ENCODE measurements at places on chromosomes 4 and X.

DNA sequence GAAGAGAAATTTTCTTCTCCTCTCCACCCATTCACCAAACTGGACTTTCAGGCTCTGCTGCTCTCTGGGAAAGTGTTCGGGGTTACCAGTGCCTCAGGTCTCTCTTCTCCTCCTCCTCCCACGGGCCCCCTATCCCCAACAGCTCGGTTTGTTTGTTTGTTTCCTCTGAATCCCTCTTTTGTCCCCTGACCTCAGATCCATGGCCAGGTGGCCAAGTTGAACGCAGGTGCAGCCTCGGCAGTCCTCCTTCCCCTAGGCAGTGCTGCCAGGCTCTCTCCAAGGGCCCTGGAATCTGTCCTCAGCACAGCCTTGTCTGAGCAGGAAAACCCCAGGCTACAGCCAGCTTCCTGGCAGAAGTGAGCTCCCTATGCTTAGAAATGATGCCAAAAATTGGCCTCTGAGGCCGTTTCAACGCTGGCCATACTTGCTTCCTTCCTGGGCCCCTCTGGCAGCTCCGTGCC, 60.0 kb downstream of the FHDC1 start:
- no peak for DNase-seq

- DNase-seq, result peak; percentile 78
Measured at GRCh38 chr4:106062452-106062875, 167.2 kb downstream of the NPNT start.

DNA sequence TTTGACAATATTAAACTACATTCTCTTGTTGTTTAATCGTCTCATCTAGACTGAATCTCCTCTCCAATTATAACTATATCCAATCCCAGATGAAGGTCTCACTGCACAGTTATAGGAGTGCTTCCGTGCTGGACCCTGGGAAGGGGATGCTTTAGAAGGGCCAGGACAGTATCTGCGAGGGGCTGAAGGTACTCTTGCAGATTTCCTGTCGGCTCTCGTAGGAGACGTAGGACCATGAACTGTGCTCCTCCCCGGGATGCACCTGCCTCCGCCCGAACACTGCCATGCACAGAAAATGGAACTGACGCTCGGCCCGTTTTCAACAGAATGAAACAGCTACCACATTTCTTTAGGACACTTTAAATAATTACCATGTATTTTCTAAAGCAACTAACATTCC, 39.4 kb downstream of the FAT1 start:
- no peak for DNase-seq

- DNase-seq, result peak; percentile 15
Measured at GRCh38 chrX:110280954-110281353, 36.9 kb downstream of the AMMECR1 start.

DNA sequence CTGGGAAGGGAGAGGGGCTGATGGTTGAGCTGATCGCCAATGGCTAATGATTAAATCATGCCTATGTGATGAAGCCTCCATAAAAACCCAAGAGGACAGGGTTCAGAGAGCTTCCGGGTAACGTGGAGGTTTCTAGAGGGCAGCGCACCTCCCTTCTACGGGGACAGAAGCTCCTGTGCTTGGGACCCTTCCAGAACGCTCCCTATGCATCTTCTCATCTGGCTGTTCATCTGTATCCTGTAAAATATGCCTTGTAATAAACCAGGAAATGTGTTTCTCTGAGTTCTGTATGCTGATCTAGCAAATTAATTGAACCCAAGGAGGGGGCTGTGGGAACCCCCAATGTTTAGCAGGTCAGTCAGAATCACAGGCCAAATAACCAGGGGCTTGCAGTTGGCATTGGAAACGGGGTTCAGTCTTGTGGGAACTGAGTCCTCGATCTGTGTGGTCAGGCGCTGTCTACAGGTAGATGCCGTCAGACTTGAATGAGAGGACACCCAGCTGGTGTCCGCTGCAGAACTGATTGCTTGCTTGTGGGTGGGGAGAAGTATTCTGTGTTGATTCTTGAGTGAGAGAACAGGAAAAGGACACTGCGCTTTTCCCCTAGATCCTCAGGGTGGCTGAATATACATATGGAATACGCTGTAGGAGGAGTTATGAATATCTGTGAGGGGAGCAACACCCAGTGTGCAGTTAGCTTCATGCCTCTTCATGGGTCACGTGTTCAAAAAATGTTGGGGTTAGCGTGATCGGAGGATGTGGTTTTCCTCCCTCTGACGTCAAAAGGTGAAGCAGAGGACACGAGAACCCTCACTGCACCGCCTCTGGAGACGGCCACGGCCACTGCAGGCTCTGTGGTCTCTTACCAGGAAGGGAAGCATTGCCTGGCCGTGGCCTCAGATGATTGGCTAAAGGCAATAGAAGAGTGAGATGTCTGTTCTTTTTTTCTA, 29.2 kb downstream of the HTT-AS start:
- peak; percentile 76 for DNase-seq

DNA sequence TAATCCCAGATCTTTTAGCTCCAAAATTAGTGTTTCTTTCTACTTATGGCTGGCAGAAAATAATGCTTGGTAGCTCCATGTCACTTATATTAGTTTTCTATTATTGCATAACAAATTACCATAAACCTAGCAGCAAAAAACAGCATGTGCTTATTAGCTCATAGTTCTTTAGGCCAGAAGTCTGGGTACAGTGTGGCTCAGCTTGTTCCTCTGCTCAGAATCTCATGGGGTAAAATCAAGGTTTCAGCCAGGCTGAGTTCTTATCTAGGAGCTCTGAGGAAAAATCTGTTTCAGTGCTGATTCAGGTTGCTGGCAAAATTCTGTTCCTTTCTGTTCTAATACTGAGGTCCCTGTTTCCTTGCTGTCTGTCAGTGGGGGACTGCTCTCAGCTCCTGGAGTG, 101.1 kb downstream of the CT47B1 start:
- peak; percentile 58 for DNase-seq

- no peak for DNase-seq
Measured at GRCh38 chr4:144090744-144091143, 49.8 kb downstream of the GYPA start.

DNA sequence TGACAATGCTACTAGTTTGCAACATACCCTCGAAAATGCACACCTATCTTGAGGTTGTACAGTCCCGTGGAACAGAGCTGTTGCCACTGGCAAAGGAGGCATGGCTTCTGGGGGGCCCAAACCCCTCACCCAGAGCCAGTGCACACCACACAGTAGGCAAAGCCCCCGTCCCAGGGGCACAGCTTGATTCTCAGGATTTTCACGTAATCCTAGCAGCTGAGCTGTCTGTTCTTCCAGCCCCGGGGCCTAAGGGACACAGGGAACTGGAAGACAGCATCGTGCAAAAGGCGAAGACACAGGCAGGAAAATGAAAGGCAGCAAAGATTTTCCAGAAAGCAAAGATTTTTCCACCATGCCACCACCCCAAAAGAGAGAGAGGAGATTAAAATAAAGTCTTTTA, 77.2 kb downstream of the JAKMIP1 start:
- DNase-seq, result no peak

DNA sequence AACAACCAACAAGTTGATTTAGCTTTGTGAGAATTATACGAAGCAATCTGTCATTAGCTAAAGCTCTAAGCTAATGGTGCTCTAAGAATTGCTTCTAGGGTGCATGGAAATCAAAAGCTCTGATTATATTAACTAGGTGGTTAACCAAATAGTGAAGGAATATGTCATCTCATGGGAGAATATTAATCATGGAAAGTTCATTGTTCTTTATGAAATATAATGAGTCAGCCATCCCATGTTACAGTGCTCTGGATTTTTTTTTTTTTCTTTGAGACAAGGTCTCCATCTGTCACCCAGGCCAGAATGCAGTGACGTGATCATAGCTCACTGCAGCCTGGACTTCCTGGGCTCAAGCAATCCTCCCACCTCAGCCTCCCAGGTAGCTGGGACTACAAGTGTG, 10.5 kb downstream of the DCAF8L2 start:
- no peak for DNase-seq

GRCh38 chr4:157014621-157015591, 43.3 kb upstream of the PDGFC start:
- peak; percentile 88 for DNase-seq

- DNase-seq, result no peak
Measured at GRCh38 chr4:10089346-10089745, 27.3 kb downstream of the WDR1 start.

DNA sequence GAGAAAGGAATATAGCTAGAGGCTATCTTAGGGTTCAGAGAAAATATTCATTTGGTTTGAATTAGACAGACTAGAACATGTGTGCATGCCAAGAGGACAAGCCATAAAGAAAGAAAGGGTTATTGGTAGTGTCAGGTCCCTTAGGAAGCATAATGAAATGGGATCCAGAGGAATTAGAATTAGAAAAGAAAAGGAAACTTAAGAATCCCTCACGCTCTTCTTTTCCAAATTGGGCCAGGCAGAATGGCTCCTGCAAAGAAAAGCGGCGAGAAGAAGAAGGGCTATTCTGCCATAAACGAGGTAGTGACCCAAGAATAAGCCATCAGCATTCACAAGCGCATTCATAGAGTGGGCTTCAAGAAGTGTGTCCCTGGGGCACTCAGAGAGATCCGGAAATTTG, 4.9 kb upstream of the ABCG2 start:
- DNase-seq, result no peak

GRCh38 chr4:76492055-76492454, 57.0 kb downstream of the SHROOM3 start:
- no peak for DNase-seq

DNA sequence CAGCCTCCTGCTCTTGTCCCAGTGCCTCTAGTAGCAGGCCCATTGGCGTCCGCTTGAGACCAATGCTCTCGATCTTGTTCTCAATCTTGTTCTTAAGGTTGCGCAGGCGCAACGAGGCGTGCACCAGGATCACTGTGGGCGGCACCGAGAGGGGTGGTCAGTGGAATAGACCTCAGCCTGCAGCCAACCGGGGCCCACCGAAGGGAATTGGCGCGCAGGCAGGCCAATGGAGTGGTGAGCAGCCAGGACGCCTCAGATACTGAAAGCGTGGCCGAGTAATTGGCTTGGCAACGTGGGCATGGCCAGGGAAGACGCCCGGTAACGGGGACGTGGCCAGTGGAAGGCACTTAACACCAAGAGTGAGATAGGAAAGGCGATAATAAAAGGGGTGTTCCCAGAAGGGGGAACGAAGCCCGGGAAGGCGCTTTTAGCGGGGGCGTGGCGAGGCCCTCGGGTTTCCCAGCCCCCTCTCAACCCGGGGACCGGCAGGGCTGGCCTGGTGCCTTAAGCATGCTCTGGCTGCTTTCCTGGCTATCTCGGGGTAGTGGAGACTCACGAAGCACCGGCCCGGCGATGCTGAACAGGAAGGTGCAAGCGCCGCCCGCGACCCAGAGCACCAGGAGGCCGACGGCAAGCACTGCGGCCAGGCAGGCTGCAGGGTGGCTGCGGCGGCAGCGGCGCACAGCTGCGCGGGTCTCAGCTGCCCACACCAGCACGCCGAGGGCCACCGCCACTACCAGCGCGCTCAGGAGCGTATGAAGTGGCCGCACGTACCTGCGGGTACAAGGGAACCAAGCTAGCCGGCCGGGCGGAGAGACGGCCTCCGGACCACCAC, 1.7 kb downstream of the PRAF2 start:
- DNase-seq, result peak; percentile 90

- peak; percentile 58 for DNase-seq
Measured at GRCh38 chr4:2583517-2583916, 47.1 kb downstream of the FAM193A start.

GRCh38 chr4:53161051-53161786, 204.6 kb downstream of the SCFD2 start:
- no peak for DNase-seq

- no peak for DNase-seq
Measured at GRCh38 chrX:71118985-71119535, 664 bp downstream of the MED12 start.

DNA sequence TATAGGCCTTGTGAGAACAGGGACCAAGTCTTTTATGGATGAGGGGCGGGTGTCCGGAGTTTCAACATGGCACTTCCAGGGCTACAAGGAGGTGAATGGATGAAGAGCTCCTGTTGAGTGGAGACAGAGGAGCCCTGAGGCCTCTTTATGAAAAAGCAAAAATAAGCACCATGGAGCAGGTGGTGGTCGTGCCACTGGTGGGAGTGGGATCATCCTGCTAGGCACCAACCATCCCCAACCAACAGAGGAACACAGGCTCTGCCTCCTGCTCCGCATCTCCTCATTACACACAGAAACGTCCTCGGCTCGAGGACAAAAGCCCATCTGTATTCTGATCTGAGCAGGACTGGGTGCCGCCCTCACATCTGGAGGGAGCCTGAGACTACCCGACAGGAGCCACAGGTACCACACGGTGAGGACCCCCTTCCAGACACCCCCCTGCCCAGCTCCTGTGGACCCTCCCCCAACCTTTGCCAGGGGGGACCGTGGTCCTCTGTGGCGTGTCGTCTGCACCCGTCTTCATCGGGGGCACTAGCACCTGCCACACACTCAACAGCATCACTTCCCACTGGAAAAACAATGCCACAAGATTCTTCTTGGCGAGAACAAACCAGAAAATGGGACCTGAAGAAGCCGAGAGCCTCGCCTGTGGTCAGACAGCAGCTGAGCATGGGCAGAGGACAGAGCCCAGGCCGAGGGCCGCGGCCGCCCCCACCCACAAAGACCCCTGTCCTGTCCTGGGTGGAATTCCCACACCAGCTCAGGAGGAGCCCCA, 3.9 kb upstream of the PDE6B start:
- no peak for DNase-seq
